Stimulated activated CD8-positive, alpha-beta memory T cell treated with anti-CD3 and anti-CD28 coated beads, Interleukin-7, amount 100 ng/mL, for 1 hour (primary cell): ENCODE measurements at places on chromosomes 1 and 21.

GRCh38 chr1:64031236-64031635 is 172.2 kb upstream of the UBE2U start:
- DNase-seq = no peak

DNA sequence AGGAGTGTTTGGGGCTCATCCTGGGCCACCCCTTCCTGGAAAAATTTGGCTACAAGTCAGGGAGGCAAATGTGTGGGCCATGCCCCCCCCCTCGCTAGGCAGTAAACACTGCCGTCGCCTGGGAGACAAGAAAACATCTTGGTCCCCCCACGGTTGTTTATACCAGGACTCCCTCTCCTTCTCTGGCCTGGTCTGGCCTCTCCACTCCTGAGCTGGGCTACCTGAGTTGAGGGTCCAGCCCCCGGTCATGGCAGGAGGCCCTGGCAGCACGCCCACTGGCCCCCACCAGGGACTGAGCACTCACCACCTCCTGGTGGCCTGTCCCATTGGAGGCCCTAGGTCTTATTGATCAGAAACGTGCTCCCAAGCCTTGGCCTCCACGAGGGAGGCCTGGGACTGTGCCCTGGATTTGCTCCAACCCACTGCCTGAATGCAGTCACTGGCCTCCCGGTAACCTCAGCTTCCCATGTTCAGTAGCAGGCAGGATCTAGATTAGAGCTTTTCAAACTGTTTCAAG is 15.8 kb downstream of the KCNQ4 start:
- DNase-seq = no peak

DNA sequence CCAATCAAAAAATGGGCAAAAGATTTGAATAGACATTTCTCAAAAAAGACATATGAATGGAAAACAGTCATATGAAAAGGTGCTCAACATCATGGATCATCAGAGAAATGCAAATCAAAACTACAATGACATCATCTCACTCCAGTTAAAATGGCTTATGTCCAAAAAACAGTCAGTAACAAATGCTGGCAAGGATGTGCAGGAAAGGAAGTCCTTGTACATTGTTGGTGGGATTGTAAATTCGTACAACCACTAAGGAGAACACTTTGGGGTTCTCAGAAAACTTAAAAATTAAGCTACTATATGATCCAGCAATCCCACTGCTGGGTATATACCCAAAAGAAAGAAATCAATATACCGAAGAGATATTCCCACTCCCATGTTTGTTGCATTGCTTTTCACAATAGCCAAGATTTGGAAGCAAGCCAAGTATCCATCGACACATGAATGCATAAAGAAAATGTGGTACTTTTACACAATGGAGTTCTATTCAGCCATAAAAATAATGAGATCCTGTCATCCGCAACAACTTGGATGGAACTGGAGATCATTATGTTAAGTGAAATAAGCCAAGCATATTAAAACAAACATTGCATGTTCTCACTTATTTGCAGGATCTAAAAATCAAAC is 17.9 kb downstream of the GBP5 start:
- DNase-seq = no peak

DNA sequence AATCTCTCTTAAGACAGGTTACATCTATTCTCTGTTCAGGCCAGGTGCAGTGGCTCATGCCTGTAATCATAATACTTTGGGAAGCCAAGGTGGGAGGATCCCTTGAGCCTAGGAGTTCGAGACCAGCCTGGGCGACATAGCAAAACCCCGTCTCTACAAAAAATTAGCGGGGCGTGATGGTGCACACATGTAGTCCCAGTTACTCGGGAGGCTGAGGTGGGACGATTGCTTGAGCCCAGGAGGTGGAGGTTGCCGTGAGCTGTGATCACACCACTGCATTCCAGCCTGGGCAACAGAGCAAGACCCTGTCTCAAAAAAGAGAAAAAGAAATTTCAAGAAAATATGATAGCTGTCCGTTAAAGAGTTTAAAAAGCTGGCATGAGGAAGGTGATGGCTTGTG is 43.0 kb downstream of the UBE4B start:
- no peak for DNase-seq

- DNase-seq = no peak
These were observed 5.2 kb upstream of the FAM89A start for GRCh38 chr1:231045286-231045685.
